EH (cell line): ENCODE measurements at places on chromosomes 3 and 15.

DNA sequence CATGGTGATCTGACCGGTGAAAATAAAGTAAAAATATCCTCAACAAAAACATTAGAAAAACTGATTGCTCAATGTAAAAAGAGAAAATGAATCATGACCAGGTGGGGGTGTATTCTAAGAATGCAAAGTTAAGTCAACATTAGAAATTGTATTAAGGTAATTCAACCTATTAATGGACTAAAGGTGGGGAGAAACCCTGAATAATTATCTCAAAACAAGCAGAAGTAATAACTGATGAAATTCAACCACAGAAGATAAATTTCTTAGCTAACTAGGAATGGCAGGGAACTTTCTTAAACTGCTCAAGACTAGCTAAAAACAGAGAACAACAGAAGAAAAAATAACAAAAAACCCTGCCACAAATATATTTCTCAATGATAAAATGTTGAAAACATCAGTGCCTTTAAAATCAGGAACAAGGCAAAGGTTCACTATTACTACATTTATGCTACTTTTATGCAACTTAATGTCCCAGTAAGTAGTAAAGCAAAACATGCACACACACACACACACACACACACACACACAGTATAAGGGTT lies 204.4 kb upstream of the THBS1 start:
- DNase-seq, result peak; percentile 44

DNA sequence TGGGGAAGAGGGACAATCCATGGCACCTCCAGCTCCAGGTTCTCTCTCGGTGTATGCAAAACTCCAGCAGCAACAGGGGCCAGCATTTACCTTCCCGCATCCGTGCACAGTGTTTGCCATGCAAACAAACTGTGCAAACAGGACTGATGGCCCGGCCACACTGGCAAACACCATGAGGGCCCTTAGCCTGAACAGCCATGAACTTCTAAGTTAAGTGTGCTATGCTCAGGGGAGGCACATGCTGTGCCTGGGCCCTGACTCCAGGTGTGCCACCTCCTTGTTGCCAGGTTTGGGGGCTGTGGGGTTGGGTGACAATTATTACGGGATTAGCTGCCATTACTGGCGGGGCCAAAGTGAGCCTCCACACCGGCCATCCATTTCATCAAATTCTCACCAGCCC lies 57.5 kb downstream of the CACNA2D2 start:
- no peak for DNase-seq

DNA sequence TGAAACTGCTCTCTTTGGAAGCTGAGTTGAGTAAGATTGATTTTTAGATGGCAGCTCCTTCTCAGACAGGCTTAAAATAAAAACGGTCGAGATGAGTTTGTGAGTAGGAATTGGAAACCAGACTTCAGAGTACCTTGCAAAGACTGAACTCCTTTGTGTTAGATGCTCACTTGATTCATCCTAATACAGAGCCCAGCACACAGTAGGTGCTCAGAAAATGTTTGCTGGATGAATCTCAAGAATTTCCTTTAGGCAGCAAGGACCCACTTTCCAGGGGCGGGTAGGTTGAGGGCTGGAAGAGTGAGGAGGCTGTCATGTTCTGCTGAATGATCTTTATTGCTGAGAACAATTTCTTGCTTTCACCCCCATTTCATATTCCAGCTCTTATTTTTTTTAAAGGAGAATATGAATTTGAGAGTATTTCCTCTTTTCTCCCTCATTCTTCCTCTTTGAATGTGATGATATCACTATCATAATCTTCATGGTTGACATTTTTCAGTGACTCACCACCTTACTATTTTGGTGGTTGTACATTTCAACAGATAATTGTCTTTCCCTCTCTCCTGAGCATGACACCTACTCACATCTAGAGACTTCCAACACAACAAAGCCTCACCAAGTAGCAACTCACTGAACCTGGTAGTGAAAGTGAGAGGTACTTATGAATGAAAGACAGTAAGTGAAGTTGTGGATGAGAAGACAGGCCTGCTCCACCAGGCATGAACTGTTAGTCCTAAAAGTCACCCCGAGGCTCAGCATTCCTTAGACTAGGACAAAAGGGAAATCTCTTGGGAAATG lies 113.3 kb downstream of the PDCD6IP start:
- DNase-seq, result peak; percentile 76

- DNase-seq, result peak; percentile 99
Observed at GRCh38 chr15:64093627-64094417, at the start of gene CIAO2A. TSS of gene CIAO2A (minus strand) at chr15:64093838. CDS start at chr15:64093768, 70 bp downstream.

DNA sequence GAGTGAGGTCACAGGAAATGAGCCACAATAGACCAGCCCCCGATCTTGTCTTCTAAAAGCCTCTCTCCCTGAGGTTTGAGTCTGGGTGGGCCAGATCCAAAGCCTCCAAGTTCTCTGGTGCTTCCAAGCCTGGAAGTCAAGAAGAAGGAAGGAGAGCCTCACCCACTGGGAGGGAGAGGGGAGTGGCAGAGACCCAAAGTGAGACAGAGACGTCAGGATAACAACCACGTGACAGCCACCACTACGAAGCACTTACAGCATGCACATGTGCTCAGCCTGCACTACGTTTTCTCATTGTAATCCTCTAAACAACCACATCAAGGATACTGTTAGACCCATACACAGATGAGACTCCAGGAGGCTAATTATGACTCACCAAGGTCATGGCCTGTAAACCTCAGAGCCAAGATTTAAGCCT lies 197.3 kb upstream of the LINGO1 start:
- peak; percentile 37 for DNase-seq

GRCh38 chr3:66362541-66362941 lies 138.3 kb downstream of the LRIG1 start:
- peak; percentile 95 for DNase-seq

GRCh38 chr3:63521657-63522056 lies 130.8 kb upstream of the SNTN start:
- DNase-seq, result no peak

- no peak for DNase-seq
Observed at GRCh38 chr3:42699511-42699971, 3.1 kb downstream of the HHATL start.

GRCh38 chr15:32007355-32007960 lies 22.9 kb upstream of the CHRNA7 start:
- no peak for DNase-seq

DNA sequence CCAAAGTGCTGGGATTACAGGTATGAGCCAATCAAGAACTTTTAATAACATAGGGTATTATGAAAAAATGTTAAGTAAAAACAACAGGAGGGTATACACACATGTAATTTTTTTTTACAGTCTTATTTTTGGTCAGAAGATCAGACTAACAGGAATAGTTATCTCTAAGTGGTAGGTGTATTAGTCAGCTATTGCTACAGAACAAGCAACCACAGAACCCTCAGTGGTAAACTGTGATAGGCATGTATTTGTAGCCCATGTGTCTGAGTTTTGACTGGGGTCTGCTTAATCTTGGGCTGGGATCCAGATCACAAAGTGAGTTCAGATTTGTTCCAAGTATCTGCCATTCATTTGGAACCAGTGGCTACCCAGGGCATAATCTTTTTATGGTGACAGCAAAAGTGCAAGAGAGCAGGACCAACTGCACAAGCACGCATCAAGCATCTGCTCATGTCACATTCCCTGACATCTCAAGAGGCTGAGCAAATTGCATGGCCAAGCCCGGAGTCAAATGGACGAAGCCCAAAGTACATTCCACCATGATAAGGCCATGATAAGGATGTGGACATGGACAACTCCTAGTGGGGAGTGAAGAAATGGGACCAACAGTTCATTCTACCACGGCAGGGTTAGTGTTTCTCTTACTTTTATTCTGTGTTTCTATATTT lies 3.0 kb upstream of the IL5RA start:
- no peak for DNase-seq

GRCh38 chr3:55658270-55658669 lies 171.2 kb upstream of the WNT5A start:
- no peak for DNase-seq
